ENCODE measurements at places on chromosomes 2 and 18. TPM values are rescaled to one million over a fixed set of nuclear protein-coding genes. Genes with fewer than 3 reads are reported as not detected.

Gene FOXI3
- not detected for total RNA-seq

Gene CDH19
- under 0.01 TPM for total RNA-seq

Gene ARHGAP25
- 1.1 TPM for total RNA-seq

Gene WIPF1
- total RNA-seq: 10.5 TPM

Gene TLX2
- not detected for total RNA-seq

Gene RBKS
- total RNA-seq: 1.4 TPM

Gene PUS10
- 11.2 TPM for total RNA-seq

Gene RAB27B
- 22.2 TPM for total RNA-seq

Gene LRATD1
- 3.5 TPM for total RNA-seq
